Germinal center (tissue), 1 donor: ENCODE measurements at places on chromosomes 3 and 15.
A peak's percentile ranks its signal among the peaks of the same experiment; 100 is the strongest.

DNA sequence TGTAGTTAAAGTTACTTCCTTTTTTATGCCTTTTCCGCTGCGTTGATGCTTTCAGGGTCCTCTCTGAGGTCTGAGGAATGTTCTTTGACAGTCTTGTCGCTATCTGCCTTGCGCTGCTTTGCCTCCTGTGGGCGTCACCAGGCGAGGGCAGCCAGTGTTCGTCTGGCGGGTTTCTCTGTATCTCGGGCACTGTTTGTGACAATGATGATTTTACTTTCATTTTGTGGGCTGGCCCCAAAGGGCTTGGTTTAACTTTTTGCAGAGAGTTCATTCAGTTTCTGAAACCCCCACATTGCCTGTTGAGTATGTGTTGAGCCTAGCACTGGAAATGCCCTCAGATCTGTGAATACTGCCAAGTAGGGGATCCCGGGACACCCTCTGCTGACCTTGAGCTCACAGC lies 24.6 kb upstream of the SACM1L start:
- peak; percentile 54 for DNase-seq

DNA sequence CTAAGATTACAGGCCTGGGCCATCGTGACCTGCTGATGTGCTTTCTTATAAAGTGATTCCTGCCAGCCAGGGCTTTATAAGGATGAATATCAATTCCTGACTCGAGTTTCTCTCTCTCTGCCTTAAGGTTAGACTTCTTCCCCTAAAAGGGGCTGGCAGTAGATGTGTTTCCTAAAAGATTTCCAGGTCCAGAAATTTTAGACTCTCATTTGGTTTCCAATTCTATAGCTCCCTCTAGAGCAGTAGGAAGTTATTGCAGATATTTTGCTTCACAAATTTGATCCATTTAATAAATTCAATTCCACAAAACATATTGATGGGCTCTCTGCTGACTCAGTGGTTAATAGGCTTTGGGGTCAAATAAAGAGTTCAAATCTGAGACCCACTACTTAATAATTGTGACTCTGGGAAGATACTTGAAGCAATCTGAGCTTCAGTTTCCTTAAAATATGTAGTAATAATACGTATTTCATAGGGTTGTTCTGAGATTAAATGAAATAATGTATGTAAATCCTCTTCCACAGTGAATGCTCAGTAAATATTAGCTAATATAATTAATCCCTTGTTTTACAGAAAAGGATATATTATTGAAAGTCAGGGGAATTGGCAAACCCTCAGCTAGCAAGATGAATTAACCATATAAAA lies 2.1 kb downstream of the TRIM69 start:
- peak; percentile 47 for DNase-seq

DNA sequence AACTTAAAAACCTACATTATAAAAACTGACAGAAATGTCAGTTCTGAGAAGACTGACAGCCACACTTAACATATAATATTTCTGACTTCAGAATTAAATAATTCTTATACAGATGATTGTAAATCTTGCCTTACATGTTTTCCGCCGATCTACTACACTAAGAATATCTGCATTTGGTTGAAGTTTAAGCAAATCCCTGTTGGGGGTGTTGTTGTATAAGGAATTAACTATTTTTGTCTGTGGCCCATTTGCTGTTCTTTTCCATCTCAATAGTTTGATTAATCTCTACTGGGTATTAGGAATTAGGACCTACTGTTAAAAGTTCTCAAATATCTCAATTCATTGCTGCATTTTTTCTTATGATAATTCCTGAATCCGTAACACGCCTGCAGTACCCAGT lies 838.3 kb upstream of the ROBO1 start:
- DNase-seq: no peak

DNA sequence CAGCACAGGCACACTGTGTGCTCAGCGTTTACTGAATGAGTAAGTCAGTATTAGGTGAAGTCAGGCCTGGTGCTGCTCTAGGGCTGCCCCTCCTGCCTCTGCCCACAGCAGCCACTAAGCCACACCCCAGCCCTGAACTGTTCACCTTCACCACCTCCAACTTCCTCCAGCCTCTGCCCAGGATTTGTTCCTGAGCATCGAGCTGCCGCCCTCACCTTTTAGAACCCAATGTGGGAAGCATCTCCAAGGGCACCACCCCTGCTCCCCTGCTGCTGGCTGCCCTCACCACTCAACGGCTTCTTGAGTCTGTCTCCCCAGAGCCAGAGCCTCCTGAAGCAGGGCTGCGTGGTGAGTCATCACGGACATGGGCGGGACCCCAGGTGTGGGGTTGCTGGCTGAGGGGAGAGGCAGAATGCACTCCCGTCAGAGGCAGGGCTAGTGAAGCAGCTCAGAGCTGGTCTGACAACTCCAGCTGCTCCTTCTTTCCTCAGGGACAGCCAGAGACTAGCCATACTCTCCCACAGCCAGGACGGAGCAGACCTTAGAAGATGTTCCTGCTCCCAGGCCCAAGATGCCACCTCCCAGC lies 5.8 kb downstream of the HYAL2 start:
- no peak for DNase-seq

DNA sequence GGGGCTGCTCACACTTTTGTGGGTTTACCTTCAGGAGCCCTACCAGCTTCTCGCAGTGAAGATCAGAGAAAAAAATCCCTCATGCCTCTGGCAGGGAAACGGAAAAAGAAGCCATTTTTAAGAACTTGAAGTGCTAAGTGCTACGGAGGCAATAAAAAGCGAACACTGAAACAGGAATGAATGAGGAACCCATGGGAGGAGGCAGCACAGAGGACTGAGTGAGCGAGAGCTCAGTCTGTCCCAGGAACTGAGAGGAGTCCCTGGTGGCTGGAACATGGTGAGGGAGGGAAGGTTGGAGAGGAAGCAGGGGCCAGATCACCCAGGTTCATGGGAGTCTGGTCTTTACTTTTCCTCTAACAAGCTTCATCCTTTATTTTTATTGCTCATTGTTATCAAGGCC lies 228.1 kb upstream of the PROK2 start:
- DNase-seq: no peak

DNA sequence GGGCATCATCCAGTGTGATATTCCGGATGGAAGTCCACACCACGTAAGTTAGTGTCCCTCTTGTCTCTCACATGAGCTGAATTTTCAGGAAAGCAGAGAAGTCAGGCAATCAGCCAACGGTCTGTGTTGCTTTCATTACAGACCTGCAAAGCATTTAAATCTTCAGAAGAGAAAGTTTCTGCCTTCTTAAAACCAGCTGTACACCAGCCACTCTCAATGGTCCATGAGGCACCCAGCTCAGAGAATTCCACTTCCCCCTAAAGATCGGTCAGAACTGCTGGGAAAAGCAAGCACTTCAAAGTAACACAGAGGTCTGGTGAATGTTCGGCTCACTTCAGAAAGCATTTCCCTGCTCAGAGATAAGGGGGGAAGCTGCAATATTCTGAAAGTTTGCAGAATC lies 903.7 kb downstream of the EPHA3 start:
- DNase-seq: no peak

DNA sequence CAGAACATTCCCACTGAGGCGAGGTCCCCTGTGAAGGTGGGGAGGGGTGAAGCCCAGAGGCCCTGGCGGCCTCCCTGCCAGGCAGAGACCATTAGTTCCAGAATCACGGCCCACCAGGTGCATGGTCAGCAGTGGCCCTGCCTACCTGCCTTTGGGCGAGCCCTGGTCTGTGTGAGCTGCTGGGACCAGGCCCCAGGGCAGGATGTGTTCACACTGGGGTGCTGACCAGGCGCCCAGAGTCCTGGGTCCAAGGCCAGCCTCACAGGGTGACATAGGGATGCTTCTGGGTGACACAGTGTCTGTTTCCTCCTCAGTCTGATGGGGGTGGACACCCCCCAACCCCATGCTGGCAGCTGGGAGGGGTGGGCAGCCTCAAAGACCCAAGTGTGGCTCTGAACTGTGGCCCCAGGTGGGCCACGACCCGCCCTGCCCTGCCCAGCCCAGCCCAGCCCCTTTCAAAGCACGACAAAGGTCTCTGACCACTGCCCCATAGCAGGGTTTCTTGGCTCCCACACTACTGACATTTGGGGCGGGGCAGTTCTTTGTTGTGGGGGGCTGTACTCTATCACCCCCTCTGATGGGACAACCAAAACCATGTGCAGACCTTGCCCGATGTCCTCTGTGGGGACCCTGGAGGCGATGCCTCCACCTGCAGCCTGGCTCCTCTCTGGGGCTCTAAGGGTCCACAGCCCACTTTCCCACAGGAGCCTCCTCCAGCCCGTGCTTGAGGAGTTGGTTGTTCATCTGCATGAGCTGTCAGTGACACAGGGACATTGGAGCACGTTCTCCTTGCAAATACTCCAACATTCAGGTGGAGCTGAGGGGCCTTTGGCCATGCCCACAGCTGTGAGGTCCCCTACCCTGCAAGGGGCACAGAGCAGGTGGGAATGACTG lies 44.8 kb upstream of the SLC41A3 start:
- DNase-seq: no peak

DNA sequence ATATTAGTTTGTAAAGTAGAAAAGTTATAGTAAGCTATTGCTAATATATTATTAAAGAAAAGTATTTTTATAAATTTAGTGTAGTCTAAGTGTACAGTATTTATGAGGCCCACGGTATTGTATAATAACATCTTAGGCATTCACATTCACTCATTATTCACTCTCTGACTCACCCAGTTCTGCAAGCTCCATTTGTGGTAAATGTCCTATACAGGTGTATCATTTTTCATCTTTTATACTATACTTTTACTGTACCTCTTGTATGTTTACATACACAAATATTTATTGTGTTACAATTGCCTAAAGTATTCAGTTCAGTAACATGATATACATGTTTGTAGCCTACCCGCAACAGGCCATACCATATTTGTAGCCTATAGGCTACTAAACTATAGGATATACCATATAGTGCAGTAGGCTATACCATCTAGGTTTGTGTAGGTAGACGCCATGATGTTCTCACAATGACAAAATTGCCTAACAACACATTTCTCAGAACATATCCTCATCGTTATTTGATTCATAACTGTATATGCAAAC lies 246.8 kb upstream of the ALCAM start:
- no peak for DNase-seq

DNA sequence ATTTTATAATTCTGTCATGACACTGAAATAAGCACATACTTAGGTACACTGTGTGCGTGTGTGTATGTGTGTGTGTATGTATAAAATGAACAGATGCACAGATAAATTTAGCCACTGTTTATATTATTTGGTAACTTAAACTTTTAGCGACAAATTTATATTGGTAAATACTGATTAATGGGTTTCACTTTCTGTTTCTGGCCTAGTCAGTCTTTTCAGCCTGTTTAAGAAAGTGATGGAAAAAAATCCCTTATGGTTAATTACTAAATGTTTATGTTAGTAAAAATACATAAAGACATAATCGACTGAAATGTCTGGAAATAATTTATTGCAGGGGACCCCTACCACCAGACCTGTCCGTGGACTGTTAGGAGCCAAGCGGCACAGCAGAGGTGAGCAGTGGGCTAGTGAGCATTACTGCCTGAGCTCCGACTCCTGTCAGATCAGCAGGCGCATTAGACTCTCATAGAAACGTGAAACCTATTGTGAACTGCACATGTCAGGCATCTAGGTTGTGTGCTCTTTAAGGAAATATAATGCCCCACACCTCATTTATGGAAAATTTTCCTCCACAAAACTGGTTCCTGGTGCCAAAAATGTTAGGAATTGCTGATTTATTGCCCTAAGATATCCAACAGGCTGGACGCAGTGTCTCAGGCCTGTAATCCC lies 717.4 kb downstream of the SI start:
- DNase-seq: no peak

DNA sequence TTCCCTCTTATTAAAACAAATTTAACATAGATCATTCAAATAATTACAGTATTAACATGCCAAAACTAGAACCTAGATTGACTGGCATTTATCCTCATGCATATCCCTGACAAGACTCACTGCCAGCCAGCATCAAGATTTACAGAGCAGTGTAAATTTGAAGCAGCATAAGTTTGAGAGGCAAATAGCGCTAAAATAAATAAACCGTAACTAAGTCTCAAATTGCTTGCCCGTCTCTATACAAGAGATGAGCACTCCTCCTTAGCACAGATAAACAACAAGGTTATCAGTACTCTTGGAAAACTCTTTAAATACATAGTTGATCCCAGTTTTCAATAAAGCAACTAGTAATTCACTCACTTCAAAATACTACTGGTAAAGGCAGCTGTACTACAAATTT lies 29.6 kb downstream of the MSL2 start:
- no peak for DNase-seq

GRCh38 chr3:129268396-129268795 lies 10.3 kb upstream of the HMCES start:
- DNase-seq: no peak

- DNase-seq: no peak
Measured at GRCh38 chr3:19295208-19295607, 146.9 kb downstream of the KCNH8 start.

DNA sequence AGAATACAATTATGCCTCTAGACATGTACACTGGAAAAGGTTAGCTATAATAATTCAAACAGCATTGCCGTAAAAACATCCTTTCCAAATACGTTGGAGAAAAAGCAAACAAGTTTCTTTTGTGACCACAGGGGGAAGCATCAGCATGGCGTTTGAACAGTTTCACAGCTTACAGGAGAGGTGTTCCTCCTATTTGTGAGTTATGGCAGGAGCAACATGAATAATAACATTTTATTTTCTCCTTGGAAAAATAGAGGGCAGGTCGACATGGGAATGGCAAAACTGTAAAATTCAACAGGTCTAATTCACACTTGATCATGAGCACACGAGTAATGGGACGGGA lies 39.7 kb upstream of the GADL1 start:
- DNase-seq: no peak

DNA sequence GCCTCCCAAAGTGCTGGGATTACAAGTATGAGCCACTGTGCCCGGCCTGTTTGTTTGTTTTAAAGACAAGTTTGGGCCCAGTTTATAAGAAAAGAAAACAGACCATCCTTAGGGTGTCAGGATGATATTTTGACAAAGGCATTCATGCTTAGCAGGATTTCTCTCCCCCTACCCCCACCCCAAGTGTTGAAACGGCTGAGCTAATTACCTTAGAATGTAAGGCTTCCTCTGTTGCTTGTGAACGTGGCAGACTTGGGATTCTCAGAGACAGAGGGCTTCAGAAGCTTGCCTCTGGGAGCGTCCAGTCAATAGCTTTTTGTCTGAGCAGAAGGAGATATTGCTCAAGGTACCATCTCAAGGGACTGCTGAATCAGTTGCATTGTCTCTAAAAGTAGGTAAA lies 24.0 kb downstream of the FLNB start:
- no peak for DNase-seq

GRCh38 chr3:72694398-72694797 lies 153.8 kb downstream of the SHQ1 start:
- no peak for DNase-seq

GRCh38 chr3:149145974-149146373 lies 16.5 kb downstream of the HPS3 start:
- peak; percentile 72 for DNase-seq
